HepG2 (cell line): ENCODE measurements at places on chromosomes 6 and 20. TPM values are rescaled to one million over a fixed set of nuclear protein-coding genes. Genes with fewer than 3 reads are reported as not detected.
A peak's percentile ranks its signal among the peaks of the same experiment; 100 is the strongest.

The ELOVL4 gene
- 0.04 TPM in 1 of 2 replicates, not detected in the other for total RNA-seq

The ZNF334 gene
- total RNA-seq: 4.8 and 5.3 TPM in 2 replicates

GRCh38 chr6:132259070-132259469 lies 142.2 kb downstream of the MOXD1 start:
- peak; percentile 7 for DNase-seq

- DNase-seq: no peak
Measured at GRCh38 chr6:48893048-48893447, 570.0 kb downstream of the MMUT start.

DNA sequence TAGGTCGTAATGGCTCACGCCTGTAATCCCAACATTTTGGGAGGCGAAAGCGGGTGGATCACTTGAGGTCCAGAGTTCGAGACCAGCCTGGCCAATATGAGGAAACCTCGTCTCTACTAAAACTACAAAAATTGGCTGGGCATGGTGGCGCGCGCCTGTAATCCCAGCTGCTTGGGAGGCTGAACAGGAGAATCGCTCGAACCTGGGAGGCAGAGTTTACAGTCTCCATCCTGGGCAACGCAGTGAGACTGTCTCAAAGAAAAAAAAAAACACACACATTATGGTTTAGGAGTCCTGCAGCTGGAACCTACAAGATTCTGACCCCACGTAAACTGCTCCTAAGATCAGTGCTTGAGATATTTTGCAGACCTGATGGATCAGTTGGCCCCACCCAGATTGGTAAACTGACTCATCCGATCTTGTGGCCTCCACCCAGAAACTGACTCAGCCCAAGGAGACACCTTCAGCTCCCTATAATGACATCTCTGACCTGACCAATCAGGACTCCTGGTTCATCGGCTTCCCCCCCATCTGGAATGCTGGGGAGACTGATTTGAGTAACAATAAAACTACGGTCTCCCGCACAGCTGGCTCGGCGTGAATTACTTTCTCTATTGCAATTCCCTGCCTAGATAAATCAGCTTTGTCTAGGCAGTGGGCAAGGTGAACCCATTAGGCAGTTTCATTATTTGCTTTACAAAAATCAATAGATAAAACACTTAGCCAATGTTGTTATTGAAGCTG lies 96.2 kb upstream of the BTN3A2 start:
- DNase-seq: peak; percentile 22

The MOXD1 gene
- not detected in 2 replicates for total RNA-seq

DNA sequence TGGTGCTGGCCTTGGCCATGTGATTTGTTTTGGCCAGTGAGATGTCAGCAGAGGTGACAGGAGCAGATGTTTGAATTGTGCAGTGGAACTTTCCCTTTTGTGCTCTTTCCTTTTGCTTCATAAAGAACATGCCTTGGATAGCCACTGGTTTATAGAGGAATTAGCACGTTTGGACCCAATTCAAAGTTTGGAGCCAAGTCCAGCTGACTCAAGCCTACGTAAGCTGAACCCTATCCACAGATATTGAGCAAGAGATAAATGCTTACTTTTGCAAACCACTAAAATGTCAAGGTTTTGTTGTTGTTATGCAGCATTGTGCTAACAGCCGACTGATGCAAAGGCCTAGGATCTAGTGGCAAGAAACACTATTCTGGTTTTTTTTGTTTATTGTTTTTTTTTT lies 230.9 kb upstream of the CITED2 start:
- DNase-seq: no peak

The TTK gene
- 33.2 and 53.3 TPM in 2 replicates for total RNA-seq

GRCh38 chr6:24484657-24485323 lies 4.6 kb downstream of the GPLD1 start:
- no peak for DNase-seq

GRCh38 chr20:3163099-3164042 lies 3.7 kb upstream of the FASTKD5 start:
- DNase-seq: no peak

DNA sequence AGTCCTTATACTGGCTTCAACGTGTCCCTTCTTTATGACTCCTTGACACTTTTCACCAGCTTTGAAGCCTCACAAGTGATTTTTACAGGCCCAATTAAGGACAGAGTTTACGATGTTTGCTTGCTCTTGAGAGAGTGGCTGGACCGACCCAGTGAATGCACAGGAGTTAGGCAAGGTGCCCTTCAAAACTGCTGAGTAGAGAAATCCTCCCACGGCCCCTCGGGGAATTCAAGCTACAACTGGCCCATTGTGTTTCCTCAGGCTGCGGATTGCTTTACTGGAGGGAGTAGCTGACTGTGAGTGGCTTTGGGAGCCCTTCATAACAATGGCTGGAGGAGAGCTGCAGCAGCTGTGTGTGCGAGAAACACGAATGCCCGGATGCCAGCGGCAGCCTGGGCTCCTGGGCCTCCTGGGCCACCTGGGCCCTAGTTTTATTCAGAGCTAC lies 50.0 kb downstream of the SGK1 start:
- DNase-seq: peak; percentile 19

GRCh38 chr6:33724102-33725023 lies 12.9 kb upstream of the UQCC2 start:
- no peak for DNase-seq

The BACH2 gene
- not detected in 2 replicates for total RNA-seq

- peak; percentile 17 for DNase-seq
Measured at GRCh38 chr6:16947375-16948015, 154.4 kb upstream of the STMND1 start.

DNA sequence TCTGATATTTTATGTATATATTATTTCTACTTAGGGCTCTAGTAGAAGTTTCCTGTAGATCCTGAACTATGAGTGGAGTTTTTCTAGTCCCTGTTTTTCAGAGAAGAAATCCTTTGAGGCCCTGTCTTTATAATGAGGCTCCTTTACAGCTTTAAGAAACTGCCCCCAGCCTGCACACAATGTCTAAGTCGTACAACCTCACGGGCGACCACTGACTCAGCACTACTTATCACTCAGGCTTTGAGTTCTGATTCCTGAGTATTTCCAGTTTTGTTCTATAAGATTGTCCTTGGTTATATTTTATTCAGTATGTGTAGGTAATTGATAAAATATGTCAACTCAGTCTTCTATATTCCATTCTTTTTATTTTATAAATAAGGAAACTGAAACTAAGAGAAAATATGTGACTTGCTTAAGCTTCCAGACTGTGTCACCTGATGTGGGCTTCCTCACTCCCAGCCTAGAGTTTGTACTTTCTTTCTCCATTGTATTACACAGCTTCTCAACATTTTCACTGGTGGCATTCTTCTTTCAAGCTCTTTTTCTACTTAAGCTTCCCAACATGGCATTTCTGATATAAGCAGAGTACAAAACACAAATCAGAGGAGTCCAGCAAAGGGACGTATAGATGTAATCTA lies 167.0 kb downstream of the TBX18 start:
- DNase-seq: no peak

The CD40 gene
- total RNA-seq: 2.2 and 4.6 TPM in 2 replicates

The PPARD gene
- 5.8 and 6.1 TPM in 2 replicates for total RNA-seq

- no peak for DNase-seq
Measured at GRCh38 chr6:2465336-2465735, 219.9 kb upstream of the GMDS start.

DNA sequence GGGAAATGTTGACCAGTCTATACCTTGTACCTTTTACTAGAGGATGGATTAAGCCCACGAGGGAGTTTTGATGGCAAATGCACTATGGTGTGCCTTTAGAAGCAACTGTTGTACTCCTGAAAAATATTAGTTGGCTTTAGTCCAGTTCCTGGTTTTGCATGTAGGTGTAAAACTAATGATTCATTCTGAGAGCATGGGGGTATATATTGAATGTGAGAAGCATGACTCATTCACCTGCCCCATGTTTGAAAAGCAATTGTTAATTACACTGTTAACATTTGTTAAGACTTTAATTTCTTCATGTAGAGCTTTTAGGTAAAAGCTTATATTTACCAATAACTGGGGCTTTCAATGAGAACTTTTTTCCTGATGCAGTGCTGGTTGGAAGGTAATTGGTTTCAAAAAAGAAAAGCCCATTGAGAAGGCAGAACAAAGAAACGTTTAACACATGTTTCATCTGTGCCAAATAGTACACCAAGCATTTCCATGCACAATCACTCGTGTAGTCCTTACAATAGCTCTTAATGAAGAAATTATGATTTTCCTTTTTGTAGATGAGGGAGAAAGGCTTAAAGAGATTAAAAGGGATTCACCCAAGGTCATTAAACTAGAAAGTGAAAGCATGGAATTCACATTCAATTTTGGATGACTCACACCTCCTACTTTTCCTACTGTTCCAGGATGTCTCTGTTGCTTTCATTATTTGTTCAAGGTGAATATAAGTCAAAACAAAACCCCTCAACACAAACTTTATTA lies 134.1 kb downstream of the CCDC170 start:
- peak; percentile 21 for DNase-seq

- DNase-seq: no peak
Measured at GRCh38 chr6:166443166-166443565, 60.4 kb upstream of the MPC1 start.

GRCh38 chr6:158016571-158017383 lies 35.1 kb downstream of the SYNJ2 start:
- DNase-seq: no peak

- DNase-seq: no peak
Measured at GRCh38 chr6:125717120-125717731, 32.2 kb upstream of the HEY2 start.

- DNase-seq: no peak
Measured at GRCh38 chr20:47501116-47501481, 588 bp upstream of the NCOA3 start.

DNA sequence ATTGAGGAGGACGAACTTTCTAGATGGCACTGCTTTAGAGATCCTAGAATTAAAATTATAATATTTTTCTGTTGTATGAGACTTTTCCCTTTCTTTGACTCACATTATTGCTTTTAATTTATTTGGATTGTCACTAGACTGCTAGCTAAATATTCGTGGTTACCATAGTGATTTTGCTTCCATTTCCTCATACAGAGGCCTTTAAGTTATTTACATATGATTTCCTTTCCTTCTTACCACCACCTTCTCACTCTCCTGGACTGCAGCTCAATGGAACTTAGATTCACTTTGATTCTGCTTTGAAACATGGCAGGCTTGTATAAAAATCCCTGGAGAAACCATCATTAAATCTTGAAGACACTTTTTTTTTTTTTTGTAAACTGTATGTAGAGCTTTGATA lies 222.9 kb downstream of the LAMA2 start:
- DNase-seq: no peak

DNA sequence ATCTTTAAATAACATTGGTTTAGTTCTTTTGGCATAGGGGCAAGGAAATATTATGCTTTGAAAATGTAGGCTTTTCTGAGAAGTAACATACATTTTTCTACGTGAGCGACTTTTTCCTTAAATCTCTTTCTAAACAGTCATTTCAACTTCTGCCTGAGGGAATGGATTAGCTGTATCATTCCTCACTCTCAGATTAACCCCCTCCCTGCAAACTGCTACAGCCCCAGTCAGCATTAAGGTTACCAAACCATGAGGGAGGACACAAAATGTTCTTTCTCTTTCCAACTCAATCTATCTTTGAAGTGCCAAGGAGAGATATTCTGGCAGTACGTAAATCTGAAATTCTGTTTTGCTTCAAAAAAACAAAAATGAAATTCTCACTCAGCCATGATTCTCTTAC lies 231.3 kb upstream of the FLRT3 start:
- no peak for DNase-seq

The CYP39A1 gene
- total RNA-seq: not detected in 2 replicates

DNA sequence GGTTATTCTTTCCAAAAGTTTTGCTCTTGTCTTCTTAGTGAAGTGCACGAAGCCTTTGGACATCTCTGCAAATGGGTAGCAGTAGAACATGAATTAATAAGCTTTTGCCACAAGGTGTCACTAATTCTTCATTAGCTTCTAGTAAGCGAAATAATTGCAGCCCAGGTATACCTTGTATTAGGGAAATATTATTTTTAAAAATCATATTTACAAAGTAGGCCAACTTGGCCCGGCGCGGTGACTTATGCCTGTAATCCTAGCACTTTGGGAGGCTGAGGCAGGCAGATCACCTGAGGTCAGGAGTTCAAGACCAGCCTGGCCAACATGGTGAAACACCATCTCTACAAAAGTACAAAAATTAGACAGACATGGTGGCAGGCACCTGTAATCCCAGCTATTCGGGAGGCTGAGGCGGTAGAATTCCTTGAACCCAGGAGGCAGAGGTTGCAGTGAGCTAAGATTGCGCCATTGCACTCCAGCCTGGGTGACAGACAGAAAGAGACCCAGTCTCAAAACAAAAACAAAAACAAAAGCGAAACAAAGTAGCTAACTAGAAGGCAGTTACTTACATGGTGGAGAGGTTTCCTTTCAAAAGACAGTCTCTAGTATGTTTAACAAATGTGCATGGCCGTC lies 8.8 kb upstream of the RSPH3 start:
- peak; percentile 25 for DNase-seq

GRCh38 chr6:89116702-89117101 lies 1.2 kb downstream of the SRSF12 start:
- DNase-seq: no peak

The TRIM15 gene
- total RNA-seq: 30.4 and 35.1 TPM in 2 replicates

GRCh38 chr20:42046371-42047085 lies 428.4 kb upstream of the CHD6 start:
- DNase-seq: no peak

GRCh38 chr20:31663838-31664695 lies 26.4 kb downstream of the COX4I2 start:
- peak; percentile 97 for DNase-seq

- DNase-seq: no peak
Measured at GRCh38 chr6:157997893-157998608, 16.4 kb downstream of the SYNJ2 start.

DNA sequence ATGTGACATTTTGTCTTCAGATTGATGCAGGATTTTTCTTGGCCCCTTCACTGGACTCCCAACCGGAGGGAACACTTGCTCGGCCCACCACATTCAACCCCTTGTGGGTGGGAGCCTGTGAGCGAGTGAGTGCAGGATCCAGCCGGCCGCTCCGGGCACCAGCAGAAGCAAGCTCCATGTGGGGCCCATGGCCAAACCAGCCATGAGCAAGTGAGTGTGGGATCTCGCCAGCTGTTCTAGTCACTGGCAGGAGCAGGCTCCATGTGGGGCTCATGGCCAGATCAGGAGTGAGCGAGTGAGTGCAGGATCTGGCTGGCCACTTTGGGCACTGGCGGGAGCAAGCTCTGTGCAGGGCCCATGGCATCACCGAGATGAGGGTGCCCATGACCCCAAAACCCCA lies 42.6 kb downstream of the OSTM1 start:
- no peak for DNase-seq

The LTB gene
- total RNA-seq: 0.22 TPM in 1 of 2 replicates, not detected in the other

The NRN1 gene
- total RNA-seq: not detected in 2 replicates

The AP5S1 gene
- total RNA-seq: 23.2 and 23.7 TPM in 2 replicates

DNA sequence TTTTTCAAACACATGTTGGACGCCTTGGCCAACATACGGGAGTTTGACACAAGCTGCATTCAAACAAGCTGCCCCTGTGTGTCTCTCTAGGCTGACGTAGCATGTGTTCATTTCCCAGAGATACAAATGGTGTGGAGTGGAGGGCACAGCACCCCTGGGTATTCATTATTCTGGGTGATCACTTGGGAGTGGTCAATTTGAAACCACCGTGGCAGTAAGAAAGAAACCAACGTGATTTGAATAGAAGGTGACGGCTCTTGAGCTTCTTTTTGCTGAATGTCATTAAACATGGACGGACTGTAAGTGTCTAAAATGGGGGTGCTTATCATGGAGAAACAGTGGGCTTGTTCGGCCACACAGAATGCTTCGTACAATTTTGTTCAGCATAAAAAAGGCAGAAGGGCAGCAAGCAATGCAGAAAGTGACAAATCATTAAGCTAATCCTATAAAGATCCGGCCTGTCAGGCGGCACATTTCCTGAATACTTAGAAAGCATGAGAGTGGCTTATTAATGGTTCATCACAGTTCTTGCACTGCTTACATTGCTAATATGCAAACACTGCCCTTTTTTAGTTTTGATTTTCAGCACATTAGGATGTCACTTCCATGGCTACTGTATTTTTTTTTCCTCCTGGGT lies 1261.9 kb upstream of the CITED2 start:
- DNase-seq: no peak
